OCI-LY7 (cell line): ENCODE measurements at places on chromosomes 1 and 21. TPM values are rescaled to one million over a fixed set of nuclear protein-coding genes. Genes with fewer than 3 reads are reported as not detected.

Gene TMPRSS15
- total RNA-seq, result 0.13 and 0.48 TPM in 2 replicates

Gene GPATCH2
- 11.1 and 12.7 TPM in 2 replicates for total RNA-seq

Gene ATP1A2
- total RNA-seq, result not detected in 2 replicates

Gene ADAMTS4
- total RNA-seq, result 0.07 and 0.15 TPM in 2 replicates

- DNase-seq, result no peak
These were observed 220.6 kb upstream of the PKN2 start for GRCh38 chr1:88463401-88463985.

GRCh38 chr1:65948609-65949229 lies 156.0 kb downstream of the PDE4B start:
- no peak for DNase-seq

- peak; percentile 41 for DNase-seq
These were observed 1.8 kb downstream of the ROR1 start for GRCh38 chr1:63775418-63776127.

- DNase-seq, result no peak
These were observed 167.1 kb downstream of the ATP6V1G3 start for GRCh38 chr1:198373376-198373775.

- no peak for DNase-seq
These were observed 15.1 kb downstream of the PRMT2 start for GRCh38 chr21:46650476-46651098.

- DNase-seq, result no peak
These were observed 11.9 kb downstream of the SOAT1 start for GRCh38 chr1:179305450-179305849.

- peak; percentile 31 for DNase-seq
These were observed 2.8 kb upstream of the USP1 start for GRCh38 chr1:62433861-62434617.
